ENCODE measurements at places on chromosomes 3 and 15. TPM values are rescaled to one million over a fixed set of nuclear protein-coding genes. Genes with fewer than 3 reads are reported as not detected.

GRCh38 chr15:92634060-92634459 lies 21.5 kb downstream of the FAM174B start:
- peak; percentile 3 for DNase-seq

DNA sequence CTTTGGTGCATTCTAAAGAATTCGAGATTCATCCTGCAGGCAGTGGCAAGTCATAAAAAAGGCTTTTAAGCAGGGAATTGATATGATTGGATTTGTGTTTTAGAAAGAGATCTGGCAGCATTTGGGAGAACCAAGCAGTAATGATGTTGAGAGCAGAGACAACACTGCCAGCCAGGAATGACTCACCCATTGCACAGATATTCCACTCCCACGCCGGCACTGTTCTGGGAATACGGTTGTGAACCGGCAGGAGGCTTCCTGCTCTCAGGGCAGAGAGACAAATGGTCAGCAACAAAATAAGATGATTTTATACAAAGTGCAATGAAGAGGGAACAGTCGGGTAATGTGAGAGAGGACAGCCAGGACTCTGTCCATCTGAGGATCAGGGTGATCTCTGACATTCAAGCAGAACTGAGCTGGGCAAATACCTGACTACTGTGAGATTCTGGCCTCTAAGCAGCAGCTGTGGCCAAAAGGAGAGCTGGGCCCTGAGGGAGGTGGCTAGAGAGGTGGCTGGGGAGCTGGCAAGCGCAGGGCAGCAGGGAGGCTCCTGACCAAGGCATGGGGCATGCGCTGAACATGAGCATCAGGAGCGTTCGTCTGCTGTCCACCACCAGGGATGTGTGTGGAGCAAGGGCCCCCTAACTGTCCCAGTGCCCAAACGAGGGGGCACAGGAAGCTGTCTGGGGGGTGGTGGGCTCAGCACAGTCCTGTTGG lies 56.1 kb upstream of the PLXNA1 start:
- peak; percentile 81 for DNase-seq

DNA sequence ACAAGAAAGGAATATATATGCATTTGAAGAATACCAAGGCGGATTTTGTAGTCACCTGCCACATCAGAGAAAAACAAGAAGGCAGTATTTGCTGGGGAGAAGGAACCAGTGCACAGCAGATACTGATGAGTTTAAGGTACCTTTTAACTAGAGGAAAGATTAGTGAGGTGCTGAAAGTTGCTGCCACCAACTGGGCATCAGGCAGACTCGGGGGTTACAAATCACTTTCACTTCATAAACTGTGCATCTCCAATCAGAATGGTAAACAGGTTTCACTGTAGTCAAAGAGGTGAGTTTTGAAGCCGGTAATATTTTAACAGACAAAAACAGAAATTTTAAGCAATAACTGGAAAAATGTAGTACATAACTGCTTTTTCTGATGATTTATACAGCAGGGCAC lies 4.1 kb downstream of the FBN1 start:
- no peak for DNase-seq

GRCh38 chr3:37899711-37900306 lies 38.1 kb downstream of the CTDSPL start:
- no peak for DNase-seq

NR1I2 gene
- total RNA-seq, result not detected

GRCh38 chr3:179760944-179761343 lies 108.1 kb downstream of the USP13 start:
- DNase-seq, result no peak

CFAP92 gene
- 0.95 TPM for total RNA-seq

ROBO1 gene
- 41.2 TPM for total RNA-seq

GRCh38 chr15:63306492-63307073 lies 29.2 kb downstream of the APH1B start:
- no peak for DNase-seq

MCF2L2 gene
- 4.1 TPM for total RNA-seq

- DNase-seq, result no peak
These were observed 48.0 kb upstream of the LDHAL6B start for GRCh38 chr15:59158701-59159034.

DNA sequence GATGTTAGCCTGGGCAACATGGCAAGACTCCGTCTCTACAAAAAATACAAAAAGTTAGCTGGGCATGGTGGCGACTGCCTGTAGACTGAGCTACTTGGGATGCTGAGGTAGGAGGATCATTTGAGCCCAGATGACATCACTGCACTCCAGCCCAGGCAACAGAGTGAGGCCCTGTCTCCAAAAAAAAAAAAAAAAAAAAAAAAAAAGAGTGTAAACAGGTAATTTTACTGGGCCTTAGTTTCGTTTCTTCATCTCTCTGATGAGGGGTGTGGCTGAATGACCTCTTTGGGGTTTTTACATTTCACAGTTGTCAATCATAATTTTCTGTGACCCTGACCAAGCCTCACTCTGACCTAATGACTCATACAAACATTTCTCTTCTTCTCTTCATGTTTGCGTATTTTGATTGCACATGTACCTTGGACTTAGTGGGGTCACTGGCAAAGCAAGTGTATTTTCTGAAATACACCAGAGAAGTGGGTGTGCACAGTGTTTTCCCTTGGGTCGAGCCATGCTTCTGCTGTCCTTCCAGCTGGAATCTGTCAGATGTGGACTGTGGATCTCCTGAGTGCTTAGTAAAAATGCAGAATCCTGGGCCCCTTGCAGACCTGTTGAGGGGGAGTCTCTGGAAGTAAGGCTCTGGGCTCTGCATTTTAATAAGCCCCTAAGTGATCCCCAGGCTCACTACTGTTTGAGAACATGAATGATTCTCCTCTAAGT lies 140.5 kb downstream of the FNDC3B start:
- no peak for DNase-seq

WDR72 gene
- 2.8 TPM for total RNA-seq

LRRC2 gene
- total RNA-seq, result 10.7 TPM

DNA sequence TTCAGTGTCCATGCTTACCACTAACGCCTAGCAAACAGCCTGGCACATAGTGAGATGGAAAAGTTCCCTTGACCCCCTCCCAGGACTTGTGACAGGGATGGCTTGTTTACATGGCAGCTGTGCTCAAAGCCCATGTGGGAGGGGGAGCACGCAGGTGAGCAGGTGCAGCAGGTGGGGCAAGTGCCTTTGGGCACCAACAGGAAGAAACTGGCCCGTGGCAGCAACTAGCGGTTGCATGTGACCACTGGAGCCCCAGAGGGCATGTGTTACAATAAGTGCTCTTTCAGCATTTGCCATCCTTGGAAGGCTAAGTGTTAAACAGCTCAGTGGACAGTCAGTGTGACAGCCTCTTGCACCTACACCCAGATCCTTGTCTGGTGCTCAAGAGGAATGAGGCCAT lies 734.6 kb downstream of the TUSC7 start:
- no peak for DNase-seq

DNA sequence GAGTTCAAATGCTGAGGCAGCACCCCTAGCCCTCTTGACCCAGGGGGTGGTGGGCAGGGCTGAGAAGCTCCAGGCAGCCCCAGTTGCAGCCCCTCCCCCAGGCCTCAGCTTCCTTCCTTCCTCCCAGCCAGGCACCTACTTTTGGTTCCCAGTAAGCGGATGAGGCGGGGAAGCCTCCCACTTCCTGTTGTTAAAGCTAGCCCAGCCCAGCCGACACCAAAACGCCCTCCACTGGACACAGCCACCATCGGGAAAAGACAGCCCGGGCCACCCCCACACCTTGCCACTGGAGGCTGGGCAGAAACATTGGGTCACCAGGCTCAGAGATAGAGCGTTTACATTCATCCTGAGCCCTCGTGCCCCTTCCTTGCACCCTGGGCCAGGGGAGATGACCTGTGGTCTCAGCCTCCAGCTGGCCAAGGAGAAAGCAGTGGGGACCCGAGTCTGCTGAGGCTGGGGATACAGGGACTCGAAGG lies 3.5 kb downstream of the DUSP7 start:
- DNase-seq, result peak; percentile 76

- no peak for DNase-seq
These were observed at the start of gene CERS3 for GRCh38 chr15:100528833-100529428. Gene CERS3, minus strand, starts transcription at chr15:100528950. Its CDS starts 27,101 bp downstream, at chr15:100501849.

GRCh38 chr3:129756871-129757270 lies 136.6 kb downstream of the TMCC1 start:
- no peak for DNase-seq

ALDH1A2 gene
- 121 TPM for total RNA-seq

GRCh38 chr15:63050731-63051155 lies 8.2 kb downstream of the TPM1 start:
- no peak for DNase-seq

All from uterus (tissue), 4 donors.